ENCODE measurements at places on chromosomes 7 and 10. TPM values are rescaled to one million over a fixed set of nuclear protein-coding genes. Genes with fewer than 3 reads are reported as not detected.

The SNX10 gene
- total RNA-seq = 10.6 TPM

The IL2RA gene
- 1.5 TPM for total RNA-seq

The DIP2C gene
- 34.3 TPM for total RNA-seq

The NPC1L1 gene
- 1.2 TPM for total RNA-seq

The ATP6V0A4 gene
- 57.6 TPM for total RNA-seq

The ADK gene
- 25.1 TPM for total RNA-seq

The CCL26 gene
- total RNA-seq = not detected

The BEND7 gene
- 19.9 TPM for total RNA-seq

The NPS gene
- not detected for total RNA-seq

The MARVELD1 gene
- total RNA-seq = 22.9 TPM

The TRIM74 gene
- 1.6 TPM for total RNA-seq

The IGF2BP3 gene
- 43.4 TPM for total RNA-seq

The TET1 gene
- 16.5 TPM for total RNA-seq

The AKR1C3 gene
- 25.2 TPM for total RNA-seq

The COL13A1 gene
- total RNA-seq = 13.0 TPM

The BRI3 gene
- total RNA-seq = 55.6 TPM

The UCMA gene
- not detected for total RNA-seq

The RSBN1L gene
- 31.0 TPM for total RNA-seq

The ENTPD1 gene
- 28.9 TPM for total RNA-seq

The TMEM225B gene
- 1.6 TPM for total RNA-seq

The EIF4EBP2 gene
- total RNA-seq = 48.2 TPM

The CHRM2 gene
- total RNA-seq = 4.8 TPM

The ACTL6B gene
- not detected for total RNA-seq

The ADCYAP1R1 gene
- 1.9 TPM for total RNA-seq

The SLC18A3 gene
- total RNA-seq = not detected

The AGBL3 gene
- 2.9 TPM for total RNA-seq
